ENCODE measurements at places on chromosomes 11 and 22.

DNA sequence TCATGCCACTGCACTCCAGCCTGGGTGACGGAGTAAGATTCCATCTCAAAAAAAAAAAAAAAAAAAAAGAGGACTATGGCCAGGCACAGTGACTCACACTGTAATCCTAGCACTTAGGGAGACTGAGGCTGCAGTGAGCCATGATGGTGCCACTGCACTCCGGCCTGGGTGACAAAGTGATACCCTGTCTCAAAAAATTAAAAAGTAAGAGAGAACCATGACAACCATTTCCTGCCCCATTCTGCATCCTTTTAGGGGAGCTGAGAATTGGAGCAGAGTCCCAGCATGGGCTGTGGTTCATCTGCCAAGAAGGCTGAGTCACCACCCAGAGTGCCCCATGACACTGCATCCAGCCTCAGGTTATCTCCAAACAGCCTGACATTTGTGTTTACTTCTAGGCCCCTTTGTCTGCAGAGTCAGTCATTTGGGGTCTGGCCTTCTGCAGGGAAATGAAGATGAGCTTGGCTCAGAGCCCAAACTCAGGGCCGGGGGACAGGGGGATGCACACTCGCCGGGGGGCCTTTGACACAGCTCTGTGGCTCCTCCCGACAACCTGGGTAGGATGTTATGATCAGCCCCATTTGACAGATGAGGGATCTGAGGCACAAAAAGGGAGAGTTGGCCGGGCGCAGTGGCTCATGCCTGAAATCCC lies 4.7 kb downstream of the CSDC2 start:
- DNase-seq = no peak

DNA sequence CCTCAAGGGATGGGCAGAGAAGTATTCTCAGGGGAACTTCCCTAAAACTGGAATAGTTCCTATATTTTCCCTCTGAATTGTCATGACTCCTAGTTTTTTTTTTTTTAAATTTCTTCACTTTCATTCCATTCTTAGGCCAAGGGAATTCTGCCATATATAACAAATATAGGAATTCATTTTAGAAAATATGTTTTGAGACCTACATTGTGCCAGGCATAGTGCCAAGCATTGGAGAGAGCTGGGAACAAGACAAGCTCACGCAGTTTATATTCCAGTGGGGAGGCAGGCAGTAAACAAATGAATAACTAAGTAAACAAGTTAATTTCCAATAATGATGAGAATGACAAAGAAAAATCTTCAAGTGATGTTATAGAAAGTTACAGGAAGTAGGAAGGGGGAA lies 2.6 kb upstream of the NPTXR start:
- DNase-seq = no peak

DNA sequence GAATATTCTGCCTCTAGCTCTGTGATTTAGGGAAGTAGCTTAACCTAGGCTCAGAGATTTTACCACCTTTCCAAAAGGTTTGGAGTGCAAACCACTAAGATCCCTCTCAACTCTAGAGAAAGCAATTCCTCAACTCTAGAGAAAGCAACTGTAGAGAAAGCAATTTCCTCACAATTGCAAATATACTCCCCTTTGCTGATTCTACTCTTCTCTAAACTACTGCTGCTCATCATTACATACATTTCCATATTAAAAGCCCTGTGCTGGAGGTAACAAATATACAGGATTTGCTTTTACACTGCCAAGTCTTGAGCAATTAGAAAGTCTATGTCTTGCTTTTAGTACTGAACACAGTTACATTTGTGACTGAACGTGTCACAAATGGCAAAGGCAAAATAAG lies 48.2 kb downstream of the ALG9 start:
- DNase-seq = no peak

- DNase-seq = no peak
Observed at GRCh38 chr22:46391486-46392136, 56.1 kb downstream of the TRMU start.

- no peak for DNase-seq
Observed at GRCh38 chr11:93740031-93740729, 1.1 kb downstream of the TAF1D start.

DNA sequence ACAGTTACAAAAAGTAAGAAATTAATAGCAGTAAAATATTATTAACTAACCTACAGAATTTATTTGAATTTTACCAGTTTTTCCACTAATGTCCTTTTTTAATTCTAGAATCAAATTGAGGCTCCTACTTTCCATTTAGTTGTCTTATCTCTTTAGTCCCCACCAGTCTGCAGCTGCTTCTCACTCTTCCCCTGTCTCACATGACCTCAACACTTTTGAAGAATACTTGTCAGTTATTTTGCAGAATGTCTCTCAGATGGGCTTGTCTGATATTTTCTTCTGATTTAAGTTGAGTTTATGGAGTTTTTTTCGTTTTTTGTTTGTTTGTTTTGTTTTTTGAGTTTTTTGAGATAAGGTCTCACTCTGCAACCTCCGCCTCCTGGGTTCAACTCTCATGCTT lies 74.3 kb upstream of the ADORA2A start:
- DNase-seq = no peak

- no peak for DNase-seq
Observed at GRCh38 chr11:103733889-103734288, 302.6 kb upstream of the DDI1 start.

DNA sequence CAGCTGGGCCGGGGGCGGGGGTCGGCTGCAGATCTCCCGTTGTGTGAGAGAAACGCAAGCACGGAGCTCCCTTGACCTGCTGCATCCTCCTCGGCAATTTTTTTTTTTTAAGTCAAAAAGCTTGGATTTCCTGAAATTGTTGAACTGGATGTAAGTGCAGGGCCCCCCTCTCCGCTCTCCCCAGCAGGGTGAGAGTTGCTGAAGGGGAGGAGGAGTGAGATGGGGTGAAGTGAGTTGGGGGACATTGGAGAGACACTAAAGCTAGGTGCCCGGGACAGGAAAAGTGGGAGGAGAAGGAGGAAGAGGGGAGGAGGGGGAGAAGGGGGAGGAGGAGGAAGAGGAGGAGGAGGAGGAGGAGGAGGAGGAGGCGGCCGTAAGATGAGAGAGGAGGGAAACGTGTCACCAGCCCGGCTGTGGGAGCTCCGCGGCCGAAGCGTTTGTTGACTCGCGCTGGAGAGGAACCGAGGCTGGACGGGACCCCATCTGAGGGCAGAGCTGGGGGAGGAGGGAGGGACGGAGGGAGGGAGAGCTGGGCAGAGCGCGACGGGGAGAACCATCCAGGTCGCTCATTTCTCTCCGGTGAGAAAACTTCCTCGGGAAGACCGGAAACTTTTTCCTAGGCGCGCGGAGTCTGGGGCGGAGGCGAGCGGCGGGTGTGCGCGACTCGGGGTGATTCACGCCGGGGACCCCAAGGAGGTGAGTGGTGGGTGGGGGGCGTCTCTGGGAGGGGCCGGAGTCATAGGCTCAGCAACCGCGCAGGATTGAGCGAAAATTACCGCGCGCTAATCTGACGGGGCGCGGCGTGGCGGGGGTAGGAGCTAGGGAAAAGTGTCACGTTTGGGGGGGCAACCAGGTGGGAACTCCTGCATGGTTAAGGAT lies 80.2 kb downstream of the PRR5L start:
- no peak for DNase-seq

- DNase-seq = no peak
Observed at GRCh38 chr22:37745548-37746365, 48.9 kb downstream of the TRIOBP start.

GRCh38 chr11:124043420-124043819 lies 2.3 kb upstream of the OR10G7 start:
- DNase-seq = no peak

- DNase-seq = no peak
Observed at GRCh38 chr11:72179049-72179803, 12.7 kb upstream of the FOLR1 start.

DNA sequence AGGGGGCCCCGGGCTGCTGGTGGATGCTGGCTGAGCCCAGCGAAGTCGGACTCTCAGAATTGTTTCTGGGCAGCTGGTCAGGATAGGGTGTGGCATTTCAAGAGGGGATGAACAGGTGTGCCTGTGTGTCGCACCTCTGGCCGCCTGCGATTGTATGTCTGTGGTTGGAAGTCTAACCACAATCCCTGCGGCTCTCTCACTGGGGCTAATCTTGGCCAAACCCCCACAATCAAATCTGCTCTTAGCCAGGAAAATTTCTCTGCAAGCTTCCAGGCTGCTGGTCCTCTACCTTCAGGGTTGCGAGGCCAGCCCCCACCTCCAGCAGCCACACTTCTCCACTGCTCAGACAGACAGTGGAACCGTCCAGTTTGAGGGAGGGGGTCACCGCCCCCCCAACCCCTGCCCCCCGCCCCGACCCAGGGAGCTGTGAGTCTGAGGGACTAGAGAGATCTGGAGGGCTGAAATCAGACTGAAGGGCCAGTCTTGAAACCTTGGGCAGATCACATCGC lies 953 bp downstream of the ATG16L2 start:
- no peak for DNase-seq

- DNase-seq = no peak
Observed at GRCh38 chr11:30583476-30584280, 2.5 kb downstream of the MPPED2 start.

GRCh38 chr11:27058456-27058855 lies 17.8 kb downstream of the BBOX1 start:
- DNase-seq = no peak

- DNase-seq = no peak
Observed at GRCh38 chr11:11607772-11608171, 14.0 kb downstream of the GALNT18 start.

- no peak for DNase-seq
Observed at GRCh38 chr11:67582011-67582410, 1.6 kb upstream of the GSTP1 start.

GRCh38 chr11:130711193-130711592 lies 205.1 kb downstream of the SNX19 start:
- DNase-seq = no peak

GRCh38 chr22:34055525-34056200 lies 135.4 kb upstream of the LARGE1 start:
- DNase-seq = no peak

DNA sequence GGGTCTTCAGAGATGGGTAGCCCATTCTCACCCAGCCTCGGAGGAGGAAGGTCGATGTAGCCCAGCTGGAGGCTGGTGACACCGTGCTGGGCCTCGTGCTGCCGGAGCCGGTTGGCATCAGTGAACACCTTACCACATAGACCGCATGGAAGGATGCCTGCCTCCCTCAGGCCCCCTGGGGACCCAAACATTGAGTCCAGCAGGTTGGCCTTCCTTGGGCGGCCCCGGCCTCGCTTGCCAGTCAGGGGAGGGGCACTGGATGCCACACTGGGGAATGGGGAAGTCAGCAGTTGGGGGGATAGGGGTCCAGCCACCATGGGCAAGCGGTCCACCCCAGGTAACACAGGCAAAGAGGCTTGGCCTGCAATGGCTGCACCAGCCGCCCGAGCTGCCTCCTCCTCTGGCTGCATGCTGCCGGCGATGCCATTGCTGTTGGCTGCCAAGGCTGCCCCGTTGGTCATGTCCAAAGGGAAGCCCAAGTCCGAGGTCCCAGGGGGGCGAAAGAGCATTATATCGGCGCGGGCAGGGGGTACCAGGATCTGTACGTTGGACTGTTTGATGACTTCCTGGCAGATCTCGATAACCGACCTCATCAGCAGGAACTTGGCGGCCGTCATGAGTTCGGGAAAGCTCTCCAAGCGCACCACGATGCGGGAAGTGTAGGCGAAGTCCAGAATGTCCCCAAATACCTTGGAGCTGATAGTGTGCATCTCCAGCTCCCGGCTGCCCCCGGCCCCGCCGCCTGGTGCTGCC lies 1.4 kb downstream of the PATZ1 start:
- DNase-seq = peak; percentile 21

DNA sequence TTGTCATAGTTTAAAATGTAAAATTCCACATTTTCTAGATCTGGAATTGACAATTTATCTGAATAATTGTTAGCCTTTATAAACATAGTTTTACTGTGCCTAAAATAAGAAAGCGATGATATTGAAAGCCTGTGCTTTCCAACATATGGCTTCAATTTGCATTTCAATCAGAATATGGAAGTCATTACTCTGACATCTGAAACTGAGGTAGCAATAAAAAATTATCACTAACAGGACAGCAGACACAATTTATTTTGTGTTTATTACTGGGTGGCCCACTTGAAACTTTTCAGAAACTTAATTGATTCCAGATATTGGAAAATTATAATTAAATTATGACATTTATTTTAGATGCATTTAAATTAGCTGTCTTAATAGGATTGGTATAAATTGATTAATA lies 78.5 kb downstream of the TMEM135 start:
- no peak for DNase-seq

DNA sequence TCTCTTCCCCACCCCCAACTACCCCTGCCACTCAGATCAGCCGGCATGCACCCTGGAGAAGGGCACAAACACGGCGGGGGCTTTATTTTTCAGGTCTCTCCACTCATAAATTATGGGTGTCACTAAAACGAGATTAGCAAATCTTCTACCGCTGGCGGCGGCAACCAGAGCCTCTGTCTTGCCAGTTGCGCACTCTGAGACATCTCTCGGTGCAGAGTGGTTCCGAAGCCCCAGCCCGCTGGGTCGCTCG lies 125.3 kb upstream of the C11orf58 start:
- no peak for DNase-seq

DNA sequence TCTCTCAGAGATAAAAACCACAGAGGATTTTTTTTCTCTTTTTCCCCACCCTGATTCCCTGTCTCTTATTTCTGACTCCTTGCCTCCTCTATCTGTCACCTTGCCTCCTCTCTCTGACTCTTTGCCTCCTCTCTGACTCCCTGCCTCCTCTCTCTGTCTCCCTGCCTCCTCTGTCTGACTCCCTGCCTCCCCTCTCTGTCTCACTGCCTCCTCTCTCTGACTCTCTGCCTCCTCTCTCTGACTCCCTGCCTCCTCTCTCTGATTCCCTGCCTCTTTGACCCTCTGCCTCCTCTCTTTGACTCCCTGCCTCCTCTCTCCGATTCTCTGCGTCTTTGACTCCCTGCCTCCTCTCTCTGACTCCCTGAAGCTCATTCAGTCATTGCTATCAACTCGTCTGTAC lies 3.1 kb downstream of the RASD2 start:
- DNase-seq = no peak

Measured in left renal cortex interstitium (tissue), 4 donors.